ENCODE measurements at places on chromosomes 16 and 17.

GRCh38 chr17:12765548-12765947 is 23.8 kb upstream of the ARHGAP44 start:
- DNase-seq, result no peak

DNA sequence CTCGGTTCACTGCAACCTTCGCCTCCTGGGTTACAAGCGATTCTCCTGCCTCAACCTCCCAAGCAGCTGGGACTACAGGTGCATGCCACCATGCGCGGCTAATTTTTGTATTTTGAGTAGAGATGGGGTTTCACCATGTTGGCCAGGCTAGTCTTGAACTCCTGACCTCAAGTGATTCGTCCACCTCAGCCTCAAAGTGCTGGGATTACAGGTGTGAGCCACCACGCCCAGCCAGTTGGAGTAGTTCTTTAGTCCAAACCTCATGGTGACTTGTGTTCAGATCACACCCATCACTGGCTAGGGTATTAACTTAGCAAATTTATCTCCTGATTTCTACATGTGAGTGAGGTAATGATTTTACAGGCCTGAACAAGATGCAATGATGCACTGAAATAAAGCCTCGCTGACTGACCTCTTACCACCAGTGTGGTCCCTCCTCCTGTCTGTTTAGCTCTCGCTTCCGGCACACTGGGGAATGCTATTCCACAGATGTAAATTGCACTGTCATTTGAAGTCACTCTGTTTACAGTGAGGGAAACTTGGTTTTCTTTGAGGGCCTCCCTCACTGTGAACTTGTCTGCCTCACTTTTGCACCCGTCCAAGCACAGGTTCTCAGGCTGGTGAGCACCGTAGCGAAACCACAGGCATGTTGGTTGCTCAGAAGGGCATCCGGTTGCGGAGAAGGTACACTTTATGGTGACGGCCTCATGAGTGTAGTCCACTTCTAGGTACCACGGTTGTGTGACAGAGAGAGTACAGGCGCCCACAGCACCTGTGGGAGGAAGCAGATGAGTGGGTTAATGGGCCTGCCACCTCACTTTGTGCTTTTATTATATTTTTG is 5.5 kb downstream of the IGSF6 start:
- DNase-seq, result no peak

GRCh38 chr16:86224126-86224525 is 286.2 kb upstream of the FOXF1 start:
- DNase-seq, result no peak

GRCh38 chr17:7403727-7403976 is 245 bp downstream of the TMEM256 start:
- DNase-seq, result peak; percentile 61

DNA sequence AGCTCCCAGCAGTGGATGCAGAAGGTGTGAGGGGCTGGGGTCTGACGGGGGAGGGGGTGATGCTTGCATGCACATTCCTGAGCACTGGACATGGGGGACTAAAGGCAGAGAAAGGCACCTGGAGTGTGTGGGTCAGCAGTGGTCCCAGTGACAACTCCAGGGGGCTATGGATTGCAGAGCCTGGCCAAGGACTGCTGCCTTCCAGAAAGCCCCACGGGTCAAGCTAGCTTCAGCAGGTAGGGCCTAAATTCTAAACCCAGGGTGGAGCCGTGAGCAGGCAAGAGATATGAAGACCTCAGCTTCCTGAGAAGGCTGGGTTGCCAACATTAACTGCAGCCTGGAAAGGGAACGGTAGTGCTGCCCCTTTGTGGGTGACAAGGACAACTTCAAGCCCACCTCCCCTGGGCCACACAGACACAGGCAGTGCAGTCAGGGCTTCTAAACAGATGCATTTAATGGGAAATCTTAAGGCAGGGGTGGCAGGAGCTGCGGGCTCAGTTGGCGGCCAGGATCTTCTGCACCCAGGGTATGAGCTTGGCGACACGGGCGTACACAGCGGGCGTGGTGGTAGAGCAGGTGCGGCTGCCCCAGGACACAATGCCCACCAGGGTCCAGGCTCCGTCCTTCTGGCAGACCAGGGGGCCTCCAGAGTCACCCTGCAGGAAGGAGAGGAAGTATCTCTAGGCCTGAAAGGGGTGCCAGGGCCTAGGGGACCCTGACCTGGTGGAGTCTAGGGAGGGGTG is 3.1 kb downstream of the CTRB2 start:
- no peak for DNase-seq

GRCh38 chr16:81608523-81609209 is 164.1 kb downstream of the CMIP start:
- DNase-seq, result no peak

DNA sequence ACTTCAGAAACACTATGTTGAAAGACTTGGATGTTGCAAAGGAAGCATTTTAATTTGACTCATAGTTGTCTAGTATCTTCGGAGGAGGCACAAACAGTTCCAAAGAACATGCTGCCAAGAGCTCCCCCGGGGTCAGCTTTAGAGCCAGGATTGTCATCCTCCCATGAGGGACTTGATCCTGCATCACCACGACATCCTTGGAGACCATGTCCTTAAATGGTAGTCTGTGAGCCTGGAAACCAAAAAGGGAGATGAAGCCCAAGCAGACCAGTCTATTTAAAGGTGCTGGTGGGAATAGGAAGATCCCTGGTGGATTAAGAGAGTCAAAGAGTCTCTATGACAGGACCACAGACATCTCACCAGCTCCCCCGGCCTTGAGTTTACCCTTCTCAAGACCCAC is 33.3 kb upstream of the DYNLRB2 start:
- no peak for DNase-seq

GRCh38 chr17:82734987-82735866 is at the start of gene FN3K:
Gene FN3K (plus strand): TSS chr17:82735615. CDS start chr17:82735637, 22 bp downstream.
- DNase-seq, result no peak

DNA sequence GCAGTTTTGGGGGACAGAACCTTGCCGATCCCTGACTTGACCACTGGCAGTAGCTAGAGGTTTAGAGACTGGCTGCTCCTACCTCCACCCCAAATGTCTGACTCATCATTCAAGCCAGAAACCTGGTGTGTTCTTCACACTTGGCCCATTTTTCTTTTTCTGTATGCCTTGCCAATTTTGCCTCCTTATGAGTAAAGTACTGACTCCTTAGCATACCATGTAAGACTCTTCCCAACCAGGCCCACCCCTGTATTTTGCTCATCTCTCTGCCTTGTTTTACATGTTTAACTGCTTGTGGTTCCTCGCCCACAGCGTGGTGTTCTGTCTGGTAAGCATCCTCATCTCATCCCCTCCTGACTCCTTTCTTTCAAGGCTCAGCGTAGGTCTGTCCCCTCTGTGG is 37.9 kb downstream of the NUP88 start:
- no peak for DNase-seq

- no peak for DNase-seq
Measured at GRCh38 chr16:78242239-78242630, 142.8 kb downstream of the WWOX start.

DNA sequence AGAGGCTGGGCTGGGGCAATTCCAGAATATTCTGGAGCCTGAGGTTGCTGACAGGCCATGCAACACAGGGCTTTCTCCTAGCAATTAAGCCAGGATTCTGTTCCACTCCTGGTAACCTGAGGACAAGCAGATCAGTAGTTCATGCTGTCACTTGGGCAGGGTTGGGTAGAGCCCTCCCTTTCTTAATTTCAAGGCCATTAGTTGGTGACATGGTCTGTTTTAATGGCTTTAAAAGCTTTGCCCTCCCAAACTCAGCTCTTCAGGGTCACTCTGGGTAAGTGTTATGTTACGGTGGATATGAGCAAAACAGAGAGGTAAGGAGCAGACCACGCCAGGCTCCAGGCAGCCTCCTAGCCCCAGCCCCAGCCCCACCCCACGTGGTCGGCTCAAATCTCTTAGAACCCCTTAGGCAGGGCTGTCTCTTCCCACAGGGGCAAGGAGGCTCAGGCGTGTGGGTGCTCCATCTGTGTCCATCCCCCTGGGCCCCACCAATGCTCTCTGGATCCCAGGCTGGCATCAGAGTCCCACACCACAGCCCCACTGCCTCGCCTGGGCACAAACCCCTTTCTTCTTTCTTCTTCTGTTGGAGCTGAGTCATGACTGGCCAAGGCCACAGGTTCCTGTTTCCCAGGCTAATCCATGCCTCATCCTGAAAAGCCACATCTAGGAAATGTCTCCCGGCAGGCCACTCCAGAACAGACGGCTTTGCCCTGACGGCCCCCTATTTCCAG is 27.5 kb downstream of the CEP295NL start:
- DNase-seq, result no peak

Measured in DMS 273 treated with DMSO at 0.1 percent for 48 hours (cell line).